ENCODE measurements at places on chromosomes 5 and 9. TPM values are rescaled to one million over a fixed set of nuclear protein-coding genes. Genes with fewer than 3 reads are reported as not detected.

Gene PCDHB13
- 1.4 TPM for polyA plus RNA-seq

Gene CCNJL
- 12.7 TPM for polyA plus RNA-seq

Gene TAF11L10
- not detected for polyA plus RNA-seq

Gene GABRA6
- polyA plus RNA-seq, result not detected

Gene GCNT4
- polyA plus RNA-seq, result 27.4 TPM
